ENCODE measurements at places on chromosomes 5 and 9.

DNA sequence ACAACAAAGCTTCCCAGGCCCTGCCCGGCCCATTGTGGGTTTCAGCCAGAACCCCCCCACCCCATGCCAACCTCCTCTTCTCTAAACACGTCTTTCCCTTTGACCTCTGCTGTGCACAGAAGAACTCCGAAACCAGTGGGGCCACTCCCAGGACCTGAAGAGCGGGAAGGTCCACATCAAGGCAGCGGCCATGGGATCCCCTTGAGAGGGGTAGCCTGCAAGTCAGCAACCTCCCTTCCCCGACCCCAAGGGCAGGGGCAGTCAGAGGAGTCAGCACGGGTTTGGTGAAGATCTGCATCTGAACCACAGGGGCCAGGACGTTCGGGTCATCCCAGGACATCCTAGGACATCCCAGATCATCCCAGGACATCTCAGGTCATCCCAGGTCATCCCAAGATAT lies 379.9 kb upstream of the IRX4 start:
- DNase-seq: no peak

- DNase-seq: no peak
These were observed 604.1 kb downstream of the MTRR start for GRCh38 chr5:8473016-8473415.

DNA sequence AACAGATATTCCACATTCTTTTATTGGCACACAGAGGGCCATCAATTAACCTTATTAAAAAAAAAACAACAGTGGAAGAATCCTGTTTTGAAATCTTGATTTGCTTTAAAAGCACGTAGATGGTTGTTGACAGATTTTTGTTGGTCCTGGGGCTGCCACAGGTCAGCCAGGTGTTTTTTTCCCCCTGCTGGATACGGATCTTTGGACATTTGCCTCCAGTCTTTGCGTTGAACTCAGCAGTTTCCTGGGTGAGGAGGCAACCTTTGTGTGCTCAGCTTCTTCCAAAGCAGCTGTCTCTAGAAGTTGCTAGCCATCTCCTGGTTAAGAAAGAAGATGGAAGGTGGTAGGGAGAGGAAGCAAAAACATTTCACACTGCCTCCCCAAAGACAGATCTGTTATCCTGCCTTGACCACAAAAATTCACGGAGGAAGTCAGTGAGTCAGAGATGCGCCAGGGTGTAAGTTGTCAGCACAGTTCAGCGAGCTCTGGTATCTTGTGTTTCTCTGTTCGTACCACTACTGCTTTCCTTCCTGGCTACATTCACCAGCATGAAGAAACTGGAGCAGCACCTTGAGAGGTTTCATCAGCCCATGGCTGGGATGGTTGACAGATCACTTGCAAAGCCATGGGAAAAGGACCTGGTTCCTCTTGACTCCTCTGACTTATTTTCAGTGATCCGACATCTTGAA lies 207.3 kb downstream of the ARHGAP26 start:
- peak; percentile 76 for DNase-seq

DNA sequence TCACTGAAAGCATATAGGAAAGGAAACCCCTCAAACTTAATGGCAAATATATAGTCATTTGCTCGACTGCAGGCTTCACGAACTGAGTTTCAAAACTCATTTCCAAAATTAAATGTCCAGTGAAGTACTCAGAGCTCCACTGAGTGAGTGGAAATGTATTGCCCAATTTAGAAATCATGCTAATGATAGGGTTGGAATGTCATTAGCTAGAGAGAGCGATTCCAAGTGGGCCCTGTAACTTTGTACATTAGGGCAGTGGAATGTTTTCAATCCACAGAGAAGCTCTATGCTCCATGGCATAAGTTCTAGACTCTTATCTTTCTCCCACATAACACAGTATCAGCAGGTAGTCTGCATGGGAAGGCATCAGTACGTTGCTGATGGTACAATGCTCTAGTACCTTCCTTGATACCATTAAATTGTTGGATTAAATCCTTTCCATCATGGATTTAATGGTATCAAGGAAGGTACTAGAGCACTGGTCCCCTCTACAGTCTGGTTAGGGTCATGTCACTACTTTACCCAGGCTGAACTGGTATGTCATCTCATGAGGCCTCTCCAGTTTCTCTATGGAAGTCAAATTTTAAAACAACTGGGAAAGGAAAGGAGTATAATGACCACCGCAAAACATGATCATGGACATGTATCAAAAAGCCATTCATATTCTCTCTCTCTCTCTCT lies 183.2 kb upstream of the RASEF start:
- no peak for DNase-seq

- no peak for DNase-seq
These were observed 141.4 kb downstream of the LRRC70 start for GRCh38 chr5:62720031-62720441.

DNA sequence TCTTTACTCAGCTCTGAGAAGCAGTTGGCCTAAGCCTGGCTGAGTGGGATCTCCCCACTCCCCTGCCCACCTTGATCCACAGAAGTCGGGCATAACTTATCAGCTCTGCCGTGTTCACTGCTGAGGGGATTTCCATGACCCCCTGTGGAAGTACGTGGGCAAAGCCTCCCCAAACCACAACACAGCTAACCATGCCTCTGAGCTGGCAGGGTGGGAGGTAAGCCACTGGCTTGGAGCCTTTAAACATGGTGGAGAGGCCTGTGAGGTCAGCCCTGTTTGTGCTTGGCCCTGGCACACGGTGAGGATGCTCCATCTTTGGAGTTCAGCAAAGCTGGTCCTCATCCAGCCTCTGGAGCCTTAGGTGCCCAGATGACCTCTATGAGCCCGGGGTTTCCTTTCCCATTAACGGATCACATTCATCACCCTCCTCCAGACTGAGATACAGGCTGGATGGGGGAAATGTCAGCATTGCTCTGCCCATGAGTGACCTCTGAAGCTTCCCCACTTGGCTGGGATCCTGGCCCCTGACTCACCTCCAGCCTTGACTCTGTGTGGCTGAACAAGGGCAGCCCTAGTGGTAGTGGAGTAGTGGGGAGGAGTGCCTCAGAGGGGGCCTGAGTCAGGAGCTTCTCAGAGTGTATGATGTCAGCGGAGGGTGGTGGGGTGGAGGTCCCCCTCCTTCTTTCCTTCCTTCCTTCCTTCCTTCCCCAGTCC lies 6.2 kb downstream of the PDLIM4 start:
- DNase-seq: no peak

DNA sequence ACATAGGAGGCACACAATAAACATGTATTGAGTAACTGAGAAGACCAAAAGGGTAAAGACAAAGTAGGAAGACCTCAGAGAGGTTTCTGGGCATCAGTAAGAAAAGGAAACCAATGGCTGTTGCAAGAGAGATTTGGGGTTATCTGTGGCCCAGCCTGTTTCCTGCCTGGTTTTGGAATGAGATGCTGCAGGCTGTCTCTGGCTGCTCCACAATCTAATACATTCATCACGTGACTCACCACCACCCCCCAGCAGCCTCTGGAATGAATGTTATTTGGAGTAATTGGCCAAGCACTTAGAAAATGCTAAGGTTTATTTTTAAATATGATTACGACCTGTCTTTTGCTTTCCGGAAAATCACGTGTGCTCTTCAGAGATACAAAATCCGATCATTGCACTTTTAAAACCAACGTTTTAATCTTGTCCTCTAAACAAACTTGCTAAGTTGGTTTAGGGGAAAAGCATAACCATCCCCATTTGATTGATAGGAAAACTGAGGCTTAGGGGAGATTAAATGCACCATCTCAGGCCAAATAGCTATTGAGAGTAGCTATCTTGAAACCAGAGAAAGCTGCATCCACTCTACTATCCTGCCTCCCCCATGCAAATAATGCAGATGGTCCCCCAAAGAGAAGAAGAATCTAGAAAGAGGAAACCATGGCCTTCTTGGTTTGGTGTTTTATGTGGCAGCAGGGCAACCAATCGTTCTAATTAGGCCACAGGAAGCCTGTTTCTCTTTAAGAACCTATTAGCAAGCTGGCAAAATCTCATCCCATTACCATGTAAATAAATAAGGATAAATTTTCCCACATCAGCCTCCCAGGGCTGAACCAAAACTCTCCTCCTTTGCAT lies 151.8 kb upstream of the ADRA1B start:
- no peak for DNase-seq

GRCh38 chr9:79592726-79593493 lies 21.1 kb downstream of the TLE4 start:
- peak; percentile 55 for DNase-seq

DNA sequence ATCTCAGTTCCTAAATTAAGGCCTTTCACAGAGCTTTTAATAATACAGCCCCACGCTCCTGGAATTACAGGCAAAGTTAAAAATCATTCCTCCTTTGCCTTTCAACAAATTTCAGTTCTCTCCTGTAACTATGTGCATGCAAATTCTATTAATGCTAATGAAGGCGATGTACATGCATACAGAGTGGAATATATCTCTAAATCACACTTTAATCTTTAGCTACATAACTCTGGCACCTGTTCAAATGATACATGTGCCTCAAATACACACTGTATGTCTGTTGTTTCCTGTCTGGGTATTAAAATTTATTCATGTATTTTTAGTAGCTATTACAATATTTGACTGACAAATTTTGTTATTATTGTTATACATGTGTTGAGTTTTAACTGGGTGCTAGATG lies 30.8 kb downstream of the CETN3 start:
- no peak for DNase-seq

DNA sequence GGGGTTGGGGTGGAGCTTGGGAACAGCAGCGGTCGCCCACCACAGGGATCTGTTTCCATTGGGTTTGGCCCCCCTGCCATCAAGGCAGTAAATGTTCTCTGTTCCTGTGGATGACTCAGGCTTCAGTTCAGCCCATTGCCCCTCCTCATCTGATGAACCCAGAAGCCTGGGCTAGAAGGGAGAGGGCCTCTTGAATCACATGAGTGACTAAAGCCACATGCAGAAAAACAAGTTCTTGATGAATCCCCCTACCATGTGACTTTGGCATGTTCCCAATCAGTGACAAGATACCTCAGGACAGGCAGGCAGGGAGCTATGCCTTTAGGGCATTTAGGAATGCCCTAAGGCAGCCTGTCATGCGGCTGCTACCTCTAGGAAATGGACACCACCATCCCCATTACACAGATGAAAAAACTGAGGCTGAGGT lies 2.5 kb downstream of the SH3PXD2B start:
- DNase-seq: no peak

DNA sequence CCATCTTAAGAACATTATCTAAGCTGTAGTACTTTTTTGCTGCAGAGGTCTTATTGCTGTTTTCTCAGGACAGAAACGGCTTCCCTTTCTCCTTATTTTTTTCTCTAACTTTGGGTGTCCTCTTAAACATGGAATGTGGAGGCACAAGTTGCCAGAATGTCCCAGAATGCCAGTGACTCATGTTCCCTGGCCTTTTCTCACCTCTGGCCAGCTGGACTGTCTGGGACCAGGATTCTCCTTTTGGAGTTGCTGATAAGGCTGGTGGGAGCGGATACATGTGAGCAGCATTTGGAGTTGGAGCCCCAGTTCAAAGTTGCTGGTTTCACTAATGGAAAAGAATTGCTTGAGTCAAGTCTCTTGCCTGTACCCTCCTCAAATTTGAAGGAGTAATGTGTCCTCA lies 112.8 kb downstream of the ARHGAP26 start:
- no peak for DNase-seq

DNA sequence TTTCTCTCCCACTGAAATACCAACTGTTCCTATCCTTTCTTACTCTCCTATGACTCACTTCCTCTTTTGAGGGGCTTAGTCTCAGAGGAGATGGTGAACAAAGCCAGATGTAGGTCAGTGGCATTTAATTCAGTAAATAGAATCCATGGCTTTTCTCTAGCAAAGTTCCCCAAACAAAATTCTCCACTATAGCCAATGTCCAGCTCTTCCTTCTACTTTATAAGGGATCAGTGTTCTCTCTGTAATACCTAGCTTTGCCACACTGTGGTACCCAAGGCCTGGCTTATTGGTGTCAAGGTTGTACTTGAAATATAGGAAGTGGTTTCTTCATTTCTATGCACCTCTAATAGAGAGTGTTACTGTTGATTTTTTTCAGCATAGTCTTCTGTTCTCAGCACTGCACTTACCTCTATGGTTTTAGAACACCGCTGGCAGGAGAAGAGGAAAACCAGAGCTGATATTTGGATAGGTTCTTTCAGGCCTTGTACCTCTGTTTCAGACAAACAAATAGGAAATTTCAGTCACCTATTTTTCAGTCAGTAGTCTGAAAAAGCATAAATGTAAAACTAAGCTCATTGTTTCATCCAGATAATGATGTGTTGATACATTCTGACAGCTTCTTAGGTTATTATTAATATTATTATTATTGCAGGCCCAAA lies 40.6 kb upstream of the ITGA2 start:
- DNase-seq: peak; percentile 75

DNA sequence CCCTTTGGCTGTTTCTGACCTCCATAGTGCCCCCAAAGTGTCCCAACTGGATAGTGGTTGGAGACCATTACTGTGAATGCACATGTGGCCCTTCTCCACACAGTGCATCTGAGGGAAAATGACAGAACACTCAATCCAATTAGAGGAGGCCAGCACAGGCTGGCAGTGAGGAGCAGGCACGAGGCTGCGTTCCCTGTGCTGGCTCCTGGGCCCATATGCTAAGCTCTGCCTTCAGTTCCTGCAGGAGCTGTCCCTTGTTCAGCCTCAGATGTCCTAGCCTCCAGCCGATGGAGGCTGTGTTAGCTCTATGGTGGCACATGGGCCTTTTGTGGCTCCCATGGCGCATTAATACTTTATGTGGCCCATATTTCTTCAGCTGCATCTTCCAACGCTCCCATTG lies 35.8 kb downstream of the ALG2 start:
- DNase-seq: no peak

DNA sequence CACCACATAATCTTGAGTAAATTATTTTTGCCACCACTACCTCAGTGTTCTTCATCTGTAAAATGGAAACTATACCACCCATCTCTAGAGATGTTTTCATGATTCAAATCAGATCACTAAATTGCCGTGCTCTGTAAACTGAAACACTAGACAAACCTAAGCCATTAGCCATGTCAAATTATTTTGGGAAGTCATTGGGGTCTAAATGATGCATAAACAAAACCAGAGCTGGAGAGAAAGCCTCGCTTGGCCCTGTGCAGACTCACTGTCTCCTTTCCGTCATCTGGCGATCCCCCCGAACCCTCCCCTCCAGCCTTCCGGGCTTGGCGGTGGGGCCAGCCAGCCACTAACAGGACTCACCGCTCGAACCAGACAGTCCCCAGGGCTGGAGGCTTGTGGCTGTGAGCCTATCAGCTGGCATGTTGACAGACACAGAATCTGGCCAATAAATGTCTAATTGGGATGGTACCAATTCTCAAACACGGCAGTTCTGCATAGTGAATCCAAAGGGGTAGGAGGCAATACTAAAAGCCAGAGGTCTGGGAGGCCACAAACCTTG lies 256.5 kb downstream of the SEC61B start:
- no peak for DNase-seq

DNA sequence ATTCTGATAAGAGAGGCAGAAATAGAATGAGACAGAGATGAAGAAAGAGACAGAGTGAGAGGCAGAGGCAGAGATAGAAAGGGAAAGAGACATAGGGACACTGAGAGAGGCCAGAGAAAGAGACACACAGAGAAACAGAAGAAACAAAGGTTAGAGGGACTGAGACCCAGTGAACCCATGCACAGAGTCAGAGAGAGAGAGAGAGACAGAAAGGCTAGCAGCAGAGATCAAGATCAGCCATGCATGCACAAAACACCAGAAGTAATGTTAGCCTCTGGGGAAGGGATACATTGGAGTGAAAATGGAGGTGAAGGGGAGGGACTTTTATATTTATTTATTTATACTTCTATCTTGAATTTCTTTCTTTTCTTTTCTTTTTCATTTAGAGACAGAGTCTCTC lies 14.1 kb upstream of the SPARC start:
- DNase-seq: no peak
